ENCODE measurements at places on chromosomes 13 and 19.

- no peak for DNase-seq
Measured at GRCh38 chr13:33073338-33073737, 57.1 kb downstream of the KL start.

DNA sequence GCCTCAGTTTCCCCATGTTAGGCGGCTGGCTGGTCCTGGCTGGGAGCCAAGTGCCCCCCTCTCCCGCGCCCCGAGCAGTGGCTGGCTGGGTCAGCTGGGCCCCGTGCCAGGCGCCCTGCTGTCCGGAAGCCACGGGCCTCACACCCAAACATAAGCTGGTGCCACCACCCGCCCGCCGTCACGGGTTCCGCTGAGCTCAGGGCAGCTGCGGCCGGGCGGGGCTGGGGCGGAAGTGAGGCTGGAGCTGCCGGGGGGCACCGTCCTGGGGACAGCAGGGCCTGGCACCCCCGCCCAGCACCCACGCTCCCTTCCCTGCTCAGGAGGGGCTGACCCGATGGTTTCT lies 19.3 kb downstream of the HCN2 start:
- no peak for DNase-seq

DNA sequence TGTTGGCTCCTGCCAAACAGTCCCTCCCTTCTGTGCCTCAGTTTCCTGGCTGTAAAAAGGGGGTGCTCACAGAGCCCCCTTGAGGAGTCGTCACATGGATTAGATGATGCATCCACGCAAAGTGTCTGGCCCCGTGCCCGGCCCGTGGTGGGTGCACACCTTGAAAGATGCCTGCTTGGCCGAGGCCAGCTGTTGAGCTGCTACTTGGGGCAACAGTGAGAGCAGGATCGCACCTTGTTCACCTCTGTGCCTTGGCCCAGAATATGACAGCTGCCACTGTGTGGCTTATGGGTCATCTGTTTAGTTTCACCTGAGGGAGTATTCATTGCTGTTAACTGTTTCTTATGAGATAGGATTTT lies 17.7 kb downstream of the CRTC1 start:
- DNase-seq = no peak

DNA sequence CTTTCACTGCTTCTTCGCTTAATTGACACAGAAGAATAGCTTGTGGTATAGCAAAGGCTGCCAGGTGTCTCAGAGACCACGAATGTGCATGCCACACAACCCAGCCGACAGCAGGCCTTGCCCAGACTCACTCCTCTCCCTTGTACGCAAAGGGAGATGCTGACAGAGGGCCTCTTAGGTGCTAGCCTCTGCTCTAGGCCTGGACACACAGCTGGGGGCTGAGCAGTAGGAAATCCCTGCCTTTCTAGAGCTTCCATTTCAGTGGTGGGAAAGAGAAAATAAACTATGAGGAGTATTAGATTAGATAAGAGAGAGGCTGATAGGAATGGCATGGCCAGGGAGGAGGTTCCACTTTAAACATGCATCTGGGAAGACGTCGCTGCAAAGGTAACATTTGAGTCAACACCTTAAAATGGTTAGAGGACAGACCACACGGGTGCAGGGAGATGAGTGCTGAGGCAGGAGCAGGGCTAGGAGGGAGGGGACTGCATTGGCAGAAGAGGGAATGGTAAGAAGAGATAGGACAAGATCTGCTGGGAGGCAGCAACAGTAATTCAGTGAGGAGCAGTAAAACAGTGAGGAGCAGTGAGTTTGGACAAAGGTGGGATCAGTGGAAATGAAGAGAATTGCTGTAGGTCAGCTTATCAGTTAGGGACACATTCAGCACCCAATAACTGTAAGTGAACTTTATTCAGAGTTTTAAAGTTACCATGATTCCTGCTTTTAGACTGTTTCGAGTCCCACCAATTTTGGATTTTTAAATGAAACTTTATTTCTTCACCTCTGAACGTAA lies 100.0 kb downstream of the RNF17 start:
- no peak for DNase-seq

GRCh38 chr13:109145631-109146030 lies 516.2 kb downstream of the MYO16 start:
- DNase-seq = peak; percentile 79

GRCh38 chr13:95235974-95236373 lies 65.3 kb downstream of the ABCC4 start:
- DNase-seq = no peak

GRCh38 chr19:17554968-17555479 lies 425 bp upstream of the COLGALT1 start:
- DNase-seq = no peak

- DNase-seq = no peak
Measured at GRCh38 chr13:27808851-27809550, 16.7 kb downstream of the GSX1 start.

DNA sequence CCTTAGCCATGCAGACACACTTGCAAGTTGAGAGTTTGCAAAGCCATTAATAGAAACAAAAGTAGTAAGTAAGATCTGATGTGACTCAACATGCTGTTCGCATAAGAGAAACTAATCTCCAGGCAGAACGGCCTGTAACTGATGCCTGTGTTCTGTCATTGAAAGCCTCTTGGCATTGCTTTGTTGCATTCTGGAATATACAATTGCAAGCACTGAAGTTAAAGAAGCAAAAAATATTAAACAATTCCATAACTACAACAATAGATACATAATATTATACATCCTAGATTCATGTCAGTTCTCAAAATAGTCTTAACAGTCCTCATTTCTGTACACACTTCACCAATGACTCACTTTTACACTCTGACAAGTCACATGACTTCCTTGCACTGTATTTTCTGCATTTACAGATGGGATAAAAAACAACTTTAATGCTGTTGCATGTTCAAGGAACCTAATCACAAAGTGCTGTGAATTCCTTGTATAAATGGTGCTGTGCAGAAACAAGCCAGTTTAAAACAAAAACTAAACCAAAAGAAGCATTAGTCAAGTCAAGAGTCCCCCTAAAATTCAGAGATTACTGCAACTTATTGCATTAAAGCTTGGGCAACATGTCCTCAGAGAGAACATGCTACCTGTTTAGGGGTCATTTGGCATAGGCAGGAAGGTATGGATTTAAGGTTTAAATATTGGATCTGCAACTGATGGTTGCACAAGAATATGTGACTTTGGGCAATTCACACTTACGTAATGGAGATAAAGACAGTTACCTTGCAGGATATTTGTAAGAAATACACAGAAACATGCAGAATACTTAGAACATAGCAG lies 79.5 kb upstream of the SERP2 start:
- peak; percentile 31 for DNase-seq

- no peak for DNase-seq
Measured at GRCh38 chr13:113500530-113501265, 10.2 kb upstream of the DCUN1D2 start.

GRCh38 chr13:41587490-41587889 lies 130.1 kb downstream of the RGCC start:
- DNase-seq = no peak

GRCh38 chr13:41139296-41139966 lies 6.8 kb upstream of the KBTBD6 start:
- peak; percentile 10 for DNase-seq

DNA sequence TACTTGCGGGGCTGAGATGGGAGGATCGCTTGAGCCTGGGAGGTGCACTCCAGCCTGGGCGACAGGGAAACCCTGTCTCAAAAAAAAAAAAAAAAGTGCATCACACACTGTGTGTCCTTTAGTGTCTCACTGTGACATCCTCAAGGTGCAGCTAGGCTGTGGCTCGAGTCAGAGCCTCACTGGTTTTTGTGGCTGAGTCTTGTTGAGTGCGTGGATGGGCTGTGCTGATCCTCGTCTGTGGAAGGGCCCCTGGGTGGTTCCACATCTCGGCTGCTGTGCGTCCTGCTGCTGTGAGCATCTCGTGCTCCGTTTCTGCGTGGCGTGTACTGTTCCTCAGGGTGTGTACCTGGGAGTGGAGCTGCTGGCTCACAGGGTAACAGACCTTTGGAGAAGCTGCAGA lies 11.2 kb downstream of the STK11 start:
- no peak for DNase-seq

DNA sequence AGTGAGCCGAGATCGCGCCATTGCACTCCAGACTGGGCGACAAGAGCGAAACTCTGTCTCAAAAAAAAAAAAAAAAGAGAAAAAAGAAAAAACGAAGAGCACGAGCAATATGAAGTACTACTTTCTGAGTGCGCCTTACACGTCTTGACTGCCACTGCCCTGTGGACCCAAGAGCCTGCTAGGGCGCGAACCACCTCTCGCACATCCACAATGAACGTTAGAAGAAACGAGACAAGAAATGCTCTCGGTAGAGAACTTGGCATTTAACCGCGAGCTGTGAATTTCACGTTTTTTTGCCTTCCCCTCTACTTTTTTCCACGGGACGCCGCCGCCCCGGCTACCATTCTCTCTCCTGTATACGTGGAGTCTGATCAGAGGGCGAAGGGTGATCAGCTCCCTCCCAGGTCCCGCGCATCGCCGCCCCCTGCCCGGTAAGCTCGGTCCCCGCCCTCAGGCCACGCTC lies 454 bp downstream of the TIMM44 start:
- DNase-seq = no peak

GRCh38 chr19:13640611-13641010 lies 123.7 kb upstream of the MRI1 start:
- no peak for DNase-seq

DNA sequence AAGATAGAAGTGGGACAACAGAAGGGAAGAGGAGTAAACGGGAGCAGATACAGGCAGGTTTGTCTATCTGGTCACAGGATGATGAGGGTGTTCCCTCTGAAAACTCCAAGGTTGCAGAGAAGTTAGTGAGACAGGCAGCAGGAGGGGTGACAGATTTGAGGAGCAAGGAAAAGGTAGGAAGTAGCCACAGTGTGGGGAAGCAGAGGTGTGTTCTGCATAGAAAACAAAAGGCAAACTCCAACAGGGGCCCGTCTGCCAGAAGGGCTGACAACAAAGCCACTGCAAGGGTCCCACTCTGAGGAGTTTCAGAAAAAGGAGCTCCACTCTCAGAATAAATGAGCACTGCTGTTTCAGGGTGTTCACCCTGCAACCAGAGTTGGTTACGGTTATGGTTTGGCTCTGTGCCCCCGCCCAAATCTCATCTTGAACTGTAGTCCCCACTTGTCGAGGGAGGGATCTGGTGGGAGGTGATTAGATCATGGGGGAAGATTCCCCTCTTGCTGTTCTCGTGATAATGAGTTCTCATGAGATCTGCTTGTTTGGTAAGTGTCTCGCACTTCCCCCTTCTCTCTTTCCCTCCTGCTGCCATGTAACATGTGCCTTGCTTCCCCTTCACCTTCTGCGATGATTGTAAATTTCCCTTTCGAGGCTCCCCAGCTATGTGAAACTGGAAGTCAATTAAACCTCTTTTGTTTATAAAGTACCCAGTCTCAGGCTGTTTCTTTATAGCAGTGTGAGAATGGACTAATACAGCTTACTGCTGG lies 32.1 kb downstream of the SMAD9 start:
- DNase-seq = no peak

- no peak for DNase-seq
Measured at GRCh38 chr19:50792272-50793250, 2.3 kb downstream of the ACP4 start.

DNA sequence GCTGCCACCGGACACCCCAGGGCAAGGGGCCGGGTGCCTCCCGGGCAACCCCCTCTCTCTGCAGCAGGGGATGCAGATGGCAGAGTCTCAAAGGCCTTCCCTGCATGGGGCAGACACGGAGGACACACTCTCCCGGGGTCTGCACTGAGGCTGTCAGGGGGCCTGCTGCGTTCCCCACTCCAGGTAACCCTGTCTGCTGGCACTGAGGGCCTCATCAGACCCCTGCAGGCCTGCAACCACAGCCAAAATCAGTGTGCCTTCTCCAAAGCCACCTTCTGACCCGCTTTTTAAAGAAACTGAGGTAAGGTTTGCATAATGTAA lies 93.9 kb downstream of the GNG7 start:
- no peak for DNase-seq

GRCh38 chr13:22218797-22219196 lies 547.9 kb downstream of the FGF9 start:
- DNase-seq = no peak

GRCh38 chr19:47228937-47229675 lies 1.9 kb downstream of the BBC3 start:
- DNase-seq = no peak

- peak; percentile 81 for DNase-seq
Measured at GRCh38 chr13:97141564-97142005, 80.5 kb upstream of the MBNL2 start.

DNA sequence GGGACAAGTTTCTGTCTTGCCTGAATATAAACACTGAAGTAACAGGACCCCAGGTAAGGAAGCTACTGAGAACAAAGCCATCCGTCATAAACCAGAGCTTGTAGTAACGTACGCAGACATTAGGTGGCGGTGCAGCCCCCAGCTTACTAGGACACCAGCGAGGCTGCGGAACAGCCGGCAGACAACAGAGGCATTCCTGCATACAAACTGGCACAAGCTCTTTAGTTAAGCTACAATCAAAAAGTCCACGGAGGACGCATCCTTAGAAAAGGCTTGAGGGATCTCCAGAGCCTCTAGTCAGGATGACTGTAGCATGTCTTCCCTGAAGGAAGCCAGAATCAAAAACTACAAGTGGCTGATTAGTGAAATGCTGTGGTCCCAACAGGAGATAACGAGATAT lies 26.2 kb downstream of the ZNF160 start:
- DNase-seq = peak; percentile 15

DNA sequence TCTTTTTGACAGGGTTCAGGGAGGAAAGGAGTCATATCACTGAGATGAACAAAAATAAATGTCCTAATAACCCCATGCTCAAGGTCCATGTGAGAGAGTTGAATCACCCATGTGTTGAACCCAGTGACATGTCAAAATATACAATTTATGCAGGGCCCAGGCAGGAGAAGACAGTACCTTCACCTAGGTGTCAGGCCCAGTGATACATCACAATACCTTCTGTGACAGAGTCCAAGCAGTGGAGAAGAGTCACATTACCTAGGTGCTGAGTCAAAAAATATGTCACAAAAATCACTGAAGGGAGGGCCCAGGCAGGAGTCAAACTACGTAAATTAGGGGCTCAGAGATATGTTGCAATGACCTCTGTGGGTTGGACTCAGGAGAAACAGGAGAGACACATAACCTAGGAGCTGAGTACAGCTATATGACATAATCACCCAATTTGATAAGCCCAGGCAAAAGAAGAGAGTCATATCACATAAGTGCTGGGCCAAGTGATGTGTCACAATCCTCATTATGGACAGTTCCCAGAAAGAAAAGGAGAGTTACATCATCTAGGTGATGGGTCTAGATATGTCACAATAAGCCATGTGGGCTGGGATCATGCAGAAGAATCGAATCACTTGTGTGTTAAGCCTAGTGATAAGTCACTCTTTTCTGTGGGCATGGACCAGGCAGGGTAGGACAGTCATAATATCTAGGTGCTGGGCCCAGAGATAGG lies 13.8 kb upstream of the ZNF724 start:
- no peak for DNase-seq

DNA sequence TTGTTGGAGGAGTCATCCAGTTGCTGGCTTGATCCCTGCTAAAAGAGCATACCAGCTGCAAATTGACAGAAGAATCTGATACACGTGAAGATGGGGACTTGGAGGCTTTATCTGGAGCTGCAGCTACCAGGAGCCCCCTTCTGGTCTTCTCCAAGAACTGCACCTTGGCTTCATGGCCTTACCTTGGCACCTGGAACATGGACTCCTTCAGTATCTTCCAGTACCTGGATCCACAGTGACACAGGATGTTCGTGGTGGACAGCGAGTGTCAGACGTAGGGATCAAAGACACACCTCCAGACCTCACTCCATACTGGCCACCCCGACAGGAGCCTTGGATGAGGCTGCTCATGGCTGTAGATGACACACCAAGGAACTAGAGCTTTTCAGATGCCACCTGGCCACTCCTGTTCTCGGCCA lies 9.9 kb upstream of the ACSBG2 start:
- DNase-seq = peak; percentile 76
